ENCODE measurements at places on chromosomes 16 and 17.

DNA sequence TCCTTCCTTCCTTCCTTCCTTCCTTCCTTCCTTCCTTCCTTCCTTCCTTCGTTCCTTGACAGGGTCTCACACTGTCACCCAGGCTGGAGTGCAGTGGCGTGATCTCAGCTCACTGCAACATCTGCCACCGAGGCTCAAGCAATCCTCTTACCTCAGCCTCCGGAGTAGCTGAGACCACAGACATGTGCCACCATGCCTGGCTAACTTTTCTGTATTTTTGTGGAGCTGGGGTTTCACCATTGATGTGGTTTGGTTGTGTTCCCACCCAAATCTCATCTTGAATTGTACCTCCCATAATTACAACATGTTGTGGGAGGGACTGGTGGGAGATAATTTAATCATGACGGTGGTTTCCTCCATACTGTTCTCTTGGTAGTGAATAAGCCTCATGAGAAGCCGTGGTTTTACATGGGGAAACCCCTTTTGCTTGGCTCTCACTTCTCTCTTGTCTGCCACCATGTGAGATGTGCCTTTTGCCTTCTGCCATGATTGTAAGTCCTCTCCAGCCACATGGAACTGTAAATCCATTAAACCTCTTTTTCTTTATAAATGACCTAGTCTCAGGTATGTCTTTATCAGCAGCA is 90.3 kb upstream of the MPHOSPH6 start:
- DNase-seq, result no peak

- no peak for DNase-seq
Measured at GRCh38 chr16:67547423-67548264, 14.7 kb upstream of the CTCF start.

GRCh38 chr16:30903596-30903995 is 7.2 kb downstream of the CTF1 start:
- DNase-seq, result peak; percentile 46

GRCh38 chr17:57034807-57035754 is 50.0 kb upstream of the AKAP1 start:
- no peak for DNase-seq

GRCh38 chr17:35041390-35041789 is 22.1 kb downstream of the RFFL start:
- DNase-seq, result no peak

Measured in right hindlimb (tissue), 1 donor.